ENCODE measurements at places on chromosomes 1 and 21.

DNA sequence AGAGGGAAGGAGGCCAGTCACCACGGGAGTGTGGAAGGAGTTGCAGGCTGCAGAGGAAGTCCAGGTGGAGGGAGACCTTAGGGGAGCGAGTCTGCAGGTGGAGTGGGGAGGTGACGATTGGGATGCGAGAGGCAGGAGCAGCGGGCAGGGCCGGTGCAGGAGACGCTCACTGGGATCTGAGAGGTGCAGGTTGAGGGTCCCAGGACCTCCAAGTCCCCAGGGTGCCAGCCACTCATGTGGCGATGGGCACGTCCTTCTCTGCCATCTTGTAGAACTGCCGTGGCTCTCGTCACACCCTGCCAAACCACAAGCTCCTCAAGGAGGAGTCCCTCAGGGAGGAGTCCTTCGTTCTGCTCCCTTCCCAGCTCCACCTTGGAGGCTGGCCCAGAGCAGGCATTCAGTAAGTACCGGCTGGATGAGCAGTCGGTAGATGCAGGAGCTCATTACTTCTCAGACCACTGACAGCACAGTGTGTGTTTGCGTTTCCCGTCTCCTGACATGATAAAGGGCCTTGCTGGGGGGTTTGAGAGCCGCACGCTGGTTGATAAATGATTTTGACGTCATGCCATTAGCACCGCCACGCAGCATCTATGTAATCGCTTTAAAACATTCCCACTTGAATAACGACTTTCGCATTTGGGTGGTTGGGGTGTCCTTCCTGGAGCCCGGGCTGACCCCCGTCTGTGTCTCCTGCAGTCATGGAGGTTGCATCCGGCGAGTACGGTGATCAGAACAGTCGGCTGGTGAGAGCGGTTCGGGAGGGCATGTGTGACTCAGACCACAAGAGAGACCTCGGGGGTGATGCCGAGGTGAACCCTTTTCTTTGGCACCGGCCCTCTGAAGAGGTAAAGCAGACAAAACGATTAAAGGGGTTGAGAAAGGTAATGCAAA lies 27.8 kb downstream of the TFF3 start:
- DNase-seq: no peak

- no peak for DNase-seq
These were observed 159.2 kb downstream of the DYRK1A start for GRCh38 chr21:37525810-37526209.

- no peak for DNase-seq
These were observed 123.4 kb downstream of the RIPK4 start for GRCh38 chr21:41643246-41643966.

- no peak for DNase-seq
These were observed 83.4 kb upstream of the PLPPR4 start for GRCh38 chr1:99180915-99181314.

GRCh38 chr21:36103434-36103833 lies 31.4 kb upstream of the CBR3 start:
- no peak for DNase-seq

Measured in NCI-H1436 treated with DMSO at 0.1 percent for 48 hours (cell line).